ENCODE measurements at places on chromosomes 2 and 18.

- DNase-seq: no peak
Measured at GRCh38 chr2:54469484-54470053, 13.4 kb downstream of the SPTBN1 start.

DNA sequence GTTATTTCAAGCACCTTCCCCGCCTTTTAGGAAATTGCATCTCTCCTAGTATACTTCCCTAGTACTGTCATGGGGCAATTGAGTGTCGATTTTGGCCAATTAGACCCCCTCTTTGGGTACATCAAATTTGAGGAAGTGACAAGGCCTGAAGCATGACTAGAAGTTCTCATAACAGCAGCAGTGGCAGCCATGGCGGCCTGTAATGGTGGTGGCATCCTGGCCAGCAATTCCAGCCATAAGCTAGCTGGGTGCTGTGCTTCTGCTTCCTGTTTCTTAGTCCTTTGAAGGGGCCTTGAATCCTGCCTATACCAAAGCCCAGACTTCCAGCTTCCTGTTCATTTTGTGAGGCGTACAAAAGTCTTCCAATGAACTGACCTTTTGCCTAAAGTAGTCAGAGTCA lies 523.1 kb downstream of the PLCL1 start:
- DNase-seq: no peak

- no peak for DNase-seq
Measured at GRCh38 chr2:105487142-105488069, 88.6 kb upstream of the FHL2 start.

GRCh38 chr18:80175451-80176204 lies 66.6 kb downstream of the ADNP2 start:
- no peak for DNase-seq

GRCh38 chr2:231201475-231201814 lies 3.0 kb downstream of the ARMC9 start:
- no peak for DNase-seq

DNA sequence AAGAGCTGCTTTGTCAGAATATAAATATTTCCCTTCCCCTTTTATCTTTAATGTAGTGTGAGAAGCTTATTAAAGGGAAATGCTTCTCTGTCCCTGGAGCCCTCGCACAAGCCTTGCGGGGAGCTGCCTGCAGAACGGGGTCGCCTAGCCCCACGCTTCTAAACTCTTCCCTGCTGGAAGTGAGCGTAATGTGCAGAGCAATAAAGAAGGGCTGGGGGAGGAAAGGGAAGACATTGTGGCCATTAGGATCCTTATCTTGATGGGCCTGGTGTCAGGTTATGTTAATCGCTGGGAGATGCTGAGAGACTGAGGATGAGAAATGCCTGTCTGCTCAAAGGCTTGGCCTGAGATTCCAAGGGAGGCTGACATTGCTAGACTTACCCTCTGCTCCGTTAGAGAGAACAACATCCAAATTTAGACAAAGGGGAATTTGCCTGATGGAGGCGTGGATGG lies 18.9 kb upstream of the FZD7 start:
- DNase-seq: no peak
